NCI-H1105 treated with DMSO at 0.1 percent for 48 hours (cell line): ENCODE measurements at places on chromosomes 3 and 15.

DNA sequence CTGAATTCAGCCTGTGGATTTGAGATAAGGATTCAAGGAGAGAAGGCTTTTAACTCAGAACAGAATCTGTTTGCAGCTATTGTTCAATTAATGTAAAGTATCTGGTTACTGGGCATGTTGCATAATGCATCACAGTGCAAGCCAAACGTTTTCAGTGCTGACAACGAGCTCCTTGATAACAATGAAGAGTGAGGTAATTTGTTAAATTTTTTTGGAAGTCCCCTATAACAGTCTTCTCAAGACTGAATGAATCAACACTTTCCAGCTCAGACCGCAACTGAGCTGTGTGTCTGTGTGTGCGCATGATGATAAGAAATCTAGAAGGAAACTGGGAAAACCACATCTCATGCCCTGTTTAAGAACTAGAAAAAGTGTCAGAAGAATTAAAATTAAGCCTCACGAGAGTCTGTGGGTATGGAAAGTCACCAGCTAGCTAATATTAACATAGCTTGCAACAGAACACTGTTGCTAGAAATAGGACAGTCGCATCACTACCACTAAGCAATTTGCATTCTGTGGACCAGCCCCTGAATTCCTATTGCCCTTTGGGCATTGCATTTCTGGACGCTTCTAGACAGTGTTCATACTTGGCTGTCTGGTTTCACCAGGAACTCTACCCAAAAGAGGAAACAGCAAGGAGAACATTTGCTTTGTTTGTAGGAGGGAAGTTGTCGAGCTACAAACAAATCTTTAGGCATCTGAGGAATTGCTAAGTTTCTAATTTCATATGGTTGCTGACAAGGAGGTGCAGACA lies 43.7 kb upstream of the ATP2C1 start:
- DNase-seq: peak; percentile 86

DNA sequence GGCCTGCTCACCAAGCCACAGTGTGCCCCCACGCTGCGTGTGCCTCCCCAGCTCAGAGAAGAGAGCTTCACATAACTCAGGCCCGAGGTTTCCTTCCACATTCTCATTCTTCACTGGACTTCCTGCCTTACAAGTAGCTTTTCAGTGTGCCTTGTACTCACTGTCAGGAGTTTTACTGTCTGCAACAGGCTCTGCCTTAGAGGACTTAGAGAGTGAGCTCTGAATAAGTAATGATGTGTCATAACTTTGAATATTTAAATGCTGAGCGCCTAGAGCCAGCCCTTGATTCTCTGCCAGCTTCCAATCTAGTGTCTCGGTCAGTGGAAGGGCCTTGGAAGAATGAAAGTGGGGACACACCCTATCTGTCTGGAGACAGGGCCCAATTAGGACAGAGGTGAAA lies 41.8 kb downstream of the ITGB5 start:
- no peak for DNase-seq

DNA sequence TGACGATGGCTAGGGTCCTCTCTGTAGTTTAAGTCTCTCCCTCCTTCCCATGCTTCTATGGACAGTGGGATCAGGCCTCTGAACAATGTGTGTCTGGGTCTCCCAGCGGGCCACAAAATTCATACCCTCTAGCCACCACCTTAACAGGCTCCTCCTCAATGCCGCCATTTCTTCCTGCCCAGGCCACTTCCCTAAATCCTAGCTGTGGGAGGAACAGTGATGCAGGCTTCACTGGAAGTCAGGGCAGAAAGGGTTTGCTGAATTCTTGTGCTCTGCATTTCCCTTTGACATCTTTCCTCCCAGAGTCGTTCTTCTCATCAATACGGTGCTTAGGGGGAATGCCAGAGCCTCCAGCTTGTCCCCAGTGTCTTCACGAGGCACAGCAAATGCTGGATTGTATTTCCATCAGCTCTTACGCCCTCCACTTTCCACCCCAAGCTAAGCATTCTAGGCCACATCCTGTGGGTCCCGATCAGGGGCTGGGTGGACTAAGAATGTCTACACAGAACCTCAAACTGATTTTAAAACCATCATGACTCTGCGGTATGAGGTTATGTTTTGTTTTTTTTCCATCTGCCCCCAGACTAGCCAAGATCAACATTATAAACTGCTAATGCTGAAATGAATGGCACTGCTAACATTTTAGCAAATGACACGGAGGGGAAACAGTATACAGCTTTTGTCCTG lies 11.9 kb upstream of the LDHAL6B start:
- no peak for DNase-seq

- DNase-seq: no peak
Measured at GRCh38 chr3:187361835-187362234, 6.3 kb upstream of the RTP4 start.

DNA sequence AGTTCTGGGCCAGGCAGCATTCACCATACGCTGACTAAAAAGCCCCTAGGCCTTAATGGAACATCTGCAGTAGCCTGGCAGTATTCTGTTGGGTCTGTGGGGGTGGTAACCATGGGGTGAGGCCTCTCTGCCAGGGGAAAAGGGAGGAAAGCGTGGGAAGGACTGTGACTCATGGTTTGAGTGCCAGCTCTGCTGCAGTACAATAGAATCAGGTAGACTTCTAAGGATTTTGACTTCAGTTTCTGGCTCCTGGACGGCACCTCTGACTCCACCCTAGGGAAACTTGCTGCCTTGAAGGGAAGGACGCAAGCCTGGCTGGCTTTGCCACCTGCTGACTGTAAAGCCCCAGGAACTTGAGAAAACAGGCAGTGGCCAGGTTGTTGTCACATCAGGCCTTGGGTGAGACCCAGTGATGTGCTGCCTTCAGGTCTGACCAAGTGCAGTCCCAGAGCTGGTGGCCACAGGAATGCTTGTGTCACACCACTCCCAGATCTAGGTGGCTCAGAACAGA lies 148.6 kb downstream of the SUCNR1 start:
- no peak for DNase-seq

GRCh38 chr15:33985751-33986150 lies 17.5 kb downstream of the CHRM5 start:
- DNase-seq: no peak
